ENCODE measurements at places on chromosomes 7 and 10. TPM values are rescaled to one million over a fixed set of nuclear protein-coding genes. Genes with fewer than 3 reads are reported as not detected.

CARD11 gene
- total RNA-seq: 3.9 TPM

DNA sequence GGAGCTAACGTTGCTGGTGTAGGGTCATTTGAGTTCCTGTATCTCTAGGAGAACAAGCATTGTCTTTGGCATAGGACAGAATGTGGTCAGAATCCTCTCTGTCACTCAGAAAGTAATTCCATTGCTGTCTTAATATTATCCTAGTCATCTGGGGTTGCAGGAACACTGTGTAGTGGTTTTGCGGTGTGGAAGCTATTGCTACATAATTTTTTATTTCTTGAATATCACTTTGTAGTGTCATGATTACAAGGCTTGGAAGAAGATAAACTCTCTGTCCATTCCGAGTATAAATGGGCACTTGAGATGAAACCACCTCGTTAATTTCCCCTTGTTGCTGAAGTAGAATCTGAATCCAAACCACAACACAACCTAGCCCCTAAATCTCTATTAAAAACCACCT, 919.2 kb downstream of the LRMDA start:
- no peak for DNase-seq

DNA sequence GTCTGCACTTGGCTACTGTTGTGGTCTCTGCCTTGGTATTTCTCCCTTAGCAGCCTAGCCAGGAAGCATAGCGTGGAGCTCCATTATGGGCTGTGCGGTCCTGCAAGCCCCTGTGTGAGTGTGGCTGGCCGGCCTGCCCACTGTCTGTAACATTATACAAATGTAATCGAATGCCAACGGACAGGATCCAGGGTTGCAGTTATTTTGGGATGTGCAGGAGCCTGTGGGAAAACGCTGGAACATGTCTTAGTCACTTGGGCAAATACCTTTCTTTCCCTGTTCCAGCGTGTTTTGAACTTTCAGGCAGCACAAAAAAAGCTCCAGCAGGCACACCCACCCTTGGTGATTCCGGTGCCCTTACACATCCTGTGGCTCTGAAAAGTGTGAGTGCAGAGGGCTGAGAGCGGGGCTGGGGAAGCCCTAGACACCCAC, 29.5 kb downstream of the BAG3 start:
- no peak for DNase-seq

DNA sequence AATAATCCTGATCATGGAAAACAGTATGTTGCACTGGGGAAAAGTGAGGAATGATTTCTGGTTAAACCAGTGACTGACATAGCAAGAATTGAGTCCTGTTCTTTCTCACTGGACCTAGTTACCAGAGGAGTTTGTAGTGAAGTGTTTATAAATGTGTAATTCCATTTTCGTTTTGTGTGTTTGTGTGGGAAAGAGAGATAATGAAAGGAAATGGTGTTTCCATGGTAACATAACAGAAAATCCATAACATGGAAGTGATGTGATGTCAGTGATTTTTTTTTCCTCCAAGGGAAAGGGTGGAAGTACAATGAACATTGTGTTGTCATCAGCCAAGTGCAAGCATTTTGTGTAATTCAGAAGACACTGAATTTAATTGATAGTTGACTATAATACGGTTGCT, 283.9 kb downstream of the PLXDC2 start:
- DNase-seq: no peak

PIK3AP1 gene
- 9.0 TPM for total RNA-seq

DNA sequence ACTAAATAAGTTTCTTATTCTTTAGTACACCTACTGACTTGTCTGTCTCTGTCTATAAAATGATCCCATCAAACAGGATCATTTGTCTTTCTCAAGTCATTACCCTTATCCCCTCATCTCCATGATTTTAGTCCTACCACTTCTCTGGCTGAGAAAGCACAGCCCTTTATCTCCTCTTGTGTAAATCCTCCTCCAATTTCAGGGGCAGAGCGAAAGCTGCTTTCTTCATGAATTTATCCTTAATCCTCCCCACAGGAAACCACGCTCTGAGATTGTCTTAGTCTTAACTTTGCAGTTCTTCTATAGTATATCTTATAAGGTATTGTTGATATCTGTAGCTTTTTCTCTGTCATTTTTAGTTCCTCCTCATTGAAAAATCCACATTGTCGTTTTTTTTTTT, 239.7 kb upstream of the PLXDC2 start:
- DNase-seq: no peak

DNA sequence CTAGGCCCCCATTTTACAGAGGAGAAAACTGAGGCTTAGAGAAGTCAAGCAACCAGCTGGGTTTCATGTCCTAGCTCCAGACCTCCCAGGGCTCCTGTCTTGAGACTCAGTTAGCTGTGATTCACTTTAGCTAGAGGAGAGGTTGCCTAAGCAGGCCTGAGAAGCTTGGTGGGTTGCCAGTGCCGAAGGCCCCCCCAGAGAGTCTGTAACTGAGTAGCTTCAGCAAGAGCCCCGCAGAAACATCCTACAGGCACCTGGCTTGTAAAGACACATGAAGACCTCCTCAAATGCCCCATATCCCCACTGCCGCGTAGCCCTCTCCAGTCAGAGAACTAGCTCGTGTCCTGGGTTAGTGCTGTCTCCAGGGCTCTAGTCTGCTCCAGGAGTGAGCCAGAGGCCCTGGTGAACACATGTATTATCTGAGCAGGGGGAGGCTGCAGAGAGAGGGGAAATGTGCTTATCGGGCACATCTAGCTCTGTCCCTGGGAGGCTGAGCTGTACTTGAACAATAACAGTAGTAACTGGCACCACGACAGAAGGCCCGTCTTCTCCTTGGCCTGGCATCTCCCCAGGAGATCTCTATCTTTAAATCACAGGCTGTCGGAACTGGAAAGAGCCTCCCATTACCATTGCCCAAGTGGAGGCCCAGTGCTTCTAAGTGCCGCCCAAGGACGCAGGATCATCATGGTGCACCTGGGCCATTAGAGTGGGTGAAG, 28.9 kb downstream of the UNC5B start:
- no peak for DNase-seq

DNA sequence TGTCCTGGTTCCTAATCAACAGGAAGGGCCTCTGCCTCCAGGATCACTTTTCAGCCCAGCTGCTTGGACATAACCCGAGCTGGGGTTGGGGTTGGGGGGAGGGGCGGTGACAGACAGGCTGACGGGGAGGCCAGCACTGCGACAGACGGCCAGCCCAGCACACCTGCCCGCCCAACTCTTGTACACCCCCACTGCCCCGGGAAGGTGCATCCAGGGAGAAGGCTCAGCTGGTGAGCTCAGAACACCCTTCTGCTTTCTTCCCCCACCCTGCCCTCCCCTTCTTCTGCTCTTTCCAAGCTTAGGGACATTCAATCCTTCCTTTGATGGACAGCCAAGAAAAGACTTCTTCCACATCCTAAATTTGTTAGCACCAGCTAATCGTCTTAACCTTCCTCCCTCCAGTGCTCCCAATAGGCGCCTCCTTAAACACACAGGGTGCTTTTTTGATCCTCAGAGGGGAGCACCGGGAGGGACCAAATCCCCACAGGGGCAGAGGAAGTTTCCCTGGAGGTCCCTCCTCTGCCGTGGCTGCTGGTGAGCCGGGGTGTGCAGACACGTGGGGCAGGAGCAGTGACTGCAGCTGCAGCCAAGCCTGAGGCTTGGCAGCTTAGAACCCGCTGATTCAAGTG, 44.7 kb downstream of the COL13A1 start:
- no peak for DNase-seq

SLC13A1 gene
- not detected for total RNA-seq

GRCh38 chr10:121127151-121127906, 276.2 kb downstream of the WDR11 start:
- no peak for DNase-seq

DNA sequence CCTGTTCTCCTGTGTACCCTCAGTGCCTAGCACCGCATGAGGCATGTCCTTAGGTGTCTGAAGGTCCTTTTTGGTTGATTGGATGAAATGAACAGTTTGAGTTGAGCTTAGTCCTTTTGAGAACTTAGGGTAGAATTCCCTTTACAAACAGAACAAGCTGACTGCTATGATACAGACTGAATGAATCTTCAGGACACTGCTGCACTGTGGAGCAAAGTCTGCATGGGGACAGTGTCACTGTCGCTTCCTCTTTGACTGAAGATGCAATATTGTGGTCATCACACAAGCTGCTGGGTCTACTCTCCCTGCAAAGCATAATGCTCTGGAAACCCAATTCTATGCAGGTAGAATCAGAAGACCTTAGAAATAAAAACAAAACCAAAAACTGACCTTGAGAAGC, 8.6 kb upstream of the PLAU start:
- DNase-seq: no peak

GRCh38 chr10:85565381-85565780, 801.2 kb downstream of the GRID1 start:
- no peak for DNase-seq

TMEM243 gene
- total RNA-seq: 44.9 TPM

DNA sequence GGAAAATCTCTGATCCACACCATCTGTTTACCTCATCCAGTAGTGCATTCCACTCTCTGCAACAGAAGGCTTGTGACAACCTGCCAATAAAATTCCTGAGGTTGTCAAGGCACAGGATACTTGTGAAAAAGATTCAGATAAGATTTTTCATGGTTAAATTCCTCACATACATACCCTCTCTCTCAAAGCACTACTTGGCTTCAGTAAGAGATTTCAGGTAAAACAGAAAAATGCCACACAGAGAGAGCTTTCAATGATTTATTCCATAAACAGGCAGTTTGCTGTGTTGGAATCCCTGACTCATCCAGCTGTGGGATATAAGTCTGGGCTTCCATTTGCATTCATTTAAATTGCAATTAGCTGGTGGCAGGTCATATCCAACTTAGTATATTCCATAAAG, 99.7 kb upstream of the CAV2 start:
- no peak for DNase-seq

GRCh38 chr7:26393818-26394217, 102.2 kb downstream of the SNX10 start:
- DNase-seq: no peak

MYL10 gene
- not detected for total RNA-seq

CFTR gene
- total RNA-seq: 0.18 TPM

DNA sequence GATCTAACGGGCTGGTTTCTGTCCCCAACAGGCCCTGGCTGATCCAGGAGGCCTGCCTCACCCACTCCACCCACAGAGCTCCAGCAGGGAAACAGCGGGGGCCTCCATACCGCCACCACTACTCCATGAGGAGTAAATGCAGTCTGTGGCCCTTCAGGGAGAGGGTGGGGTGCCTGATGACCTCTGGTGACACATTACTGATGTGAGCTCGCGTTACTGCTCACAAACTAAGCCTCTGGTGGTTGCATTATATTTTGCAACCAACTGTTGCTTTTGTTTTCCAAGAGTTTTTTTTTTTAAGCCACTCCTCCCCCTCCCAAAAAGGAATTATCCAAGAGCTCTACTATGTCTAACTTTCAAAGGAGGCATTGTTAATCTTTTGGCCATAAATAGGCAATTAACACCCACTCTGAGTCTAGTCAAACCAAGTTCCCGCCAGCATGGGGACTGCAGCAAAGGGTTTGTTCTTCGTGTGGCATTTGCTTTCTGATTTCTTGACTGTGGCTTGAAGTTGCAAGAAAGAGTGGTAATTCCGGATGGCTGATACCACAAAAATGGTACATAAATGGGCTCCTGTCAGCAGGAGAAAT, 72.6 kb downstream of the FAM53B start:
- no peak for DNase-seq

DNA sequence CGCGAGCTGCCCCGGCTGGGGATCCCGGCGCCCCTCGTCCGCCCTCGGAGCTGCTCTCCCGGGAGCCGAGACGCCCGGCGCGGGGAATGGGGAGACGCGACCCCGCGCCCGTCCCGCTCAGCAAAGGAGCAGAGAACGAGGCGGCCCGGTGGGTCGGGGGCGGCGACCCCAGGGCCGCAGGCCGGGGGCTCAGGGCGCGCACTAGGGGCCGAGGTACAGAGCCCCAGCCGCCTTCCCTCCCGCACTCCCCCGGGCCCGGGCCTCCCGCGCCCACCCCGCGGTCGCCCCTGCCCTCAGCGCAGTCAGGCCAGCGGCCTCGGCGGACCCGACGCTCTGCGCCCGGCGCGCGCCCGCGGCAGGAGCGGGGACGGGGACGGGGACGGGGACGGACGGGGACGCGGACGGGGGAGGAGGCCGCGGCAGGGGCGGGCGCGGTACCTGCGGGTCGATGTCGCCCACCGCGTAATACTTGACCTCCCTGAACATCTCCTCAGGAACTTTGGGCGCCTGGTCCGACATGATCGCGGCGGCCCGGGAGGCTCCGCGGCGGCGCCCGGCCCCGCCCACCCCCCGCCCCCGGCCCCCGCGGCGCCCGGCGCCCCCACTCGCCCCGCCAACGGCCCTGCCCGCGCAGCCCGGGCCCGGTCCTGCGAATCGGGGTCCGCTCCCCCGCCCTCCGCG, 373 bp downstream of the PAXIP1 start:
- DNase-seq: peak; percentile 48

- DNase-seq: no peak
Observed at GRCh38 chr10:37301271-37301670, 175.9 kb downstream of the ANKRD30A start.

DNA sequence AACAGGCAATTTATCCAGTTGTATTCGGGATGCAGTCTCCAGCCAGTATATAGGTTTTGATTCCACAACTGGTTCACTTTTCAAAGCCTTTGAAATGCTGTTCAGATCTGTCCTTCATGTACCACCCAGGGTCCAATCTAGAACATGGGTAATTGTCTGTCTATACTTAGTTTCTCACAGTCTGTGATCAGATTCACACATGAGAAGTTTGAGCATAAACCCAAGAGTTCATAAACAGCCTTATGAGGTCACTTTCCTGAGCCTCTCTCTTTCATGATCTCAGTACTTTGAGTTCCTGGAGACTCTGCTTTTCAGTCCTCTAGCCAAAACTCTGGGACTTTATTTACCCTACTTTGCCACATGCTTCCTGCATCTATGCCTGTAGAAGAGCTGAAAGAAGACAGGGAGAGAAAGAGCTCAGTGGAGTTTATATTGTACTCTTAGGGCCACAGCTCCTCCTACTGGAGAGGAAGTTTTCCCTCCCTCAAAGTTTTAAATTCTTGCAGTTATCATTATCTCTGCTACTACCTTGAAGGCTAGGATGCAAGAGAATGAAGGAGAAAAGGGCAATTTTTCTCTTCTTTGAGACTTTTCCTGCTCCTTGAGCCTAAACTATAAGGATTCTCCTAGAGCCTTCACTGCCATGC, 172.0 kb downstream of the ZEB1 start:
- peak; percentile 22 for DNase-seq

KCNH2 gene
- 3.4 TPM for total RNA-seq

GRCh38 chr7:69654849-69655707, 56.8 kb downstream of the AUTS2 start:
- DNase-seq: no peak

GRCh38 chr10:103645141-103646054, 151.9 kb downstream of the NEURL1 start:
- DNase-seq: no peak

GRCh38 chr7:83550100-83550499, 98.8 kb downstream of the SEMA3E start:
- no peak for DNase-seq

SMKR1 gene
- not detected for total RNA-seq

INTS15 gene
- total RNA-seq: 39.6 TPM

PPP1R9A gene
- 22.2 TPM for total RNA-seq

GRCh38 chr7:32108651-32109050, 38.4 kb upstream of the PDE1C start:
- no peak for DNase-seq

GIMAP2 gene
- 1.9 TPM for total RNA-seq

- no peak for DNase-seq
Observed at GRCh38 chr10:78727251-78727650, 341.5 kb upstream of the ZMIZ1 start.

AGAP4 gene
- 30.4 TPM for total RNA-seq
